Cerebellum (tissue), 4 donors: ENCODE measurements at places on chromosomes 7 and 10.
A peak's percentile ranks its signal among the peaks of the same experiment; 100 is the strongest.

DNA sequence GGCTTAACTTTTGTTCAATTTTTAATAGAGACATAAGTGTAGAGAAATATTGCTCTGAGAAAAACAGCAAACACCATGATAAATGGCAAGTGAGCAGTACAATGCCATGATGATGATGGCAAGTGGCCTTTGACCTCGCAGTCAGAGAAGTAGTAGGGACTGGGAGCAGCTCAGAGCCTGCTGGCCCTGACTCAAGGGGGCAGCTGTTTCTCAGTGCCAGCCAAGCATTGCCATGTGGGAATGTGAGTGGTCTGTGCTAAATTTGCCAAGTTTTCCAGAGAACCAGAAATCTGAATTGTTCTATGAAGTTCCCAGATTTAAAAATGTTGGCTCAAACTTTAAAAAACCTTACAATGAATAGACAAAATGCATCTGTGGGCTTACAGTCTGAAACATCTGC, 187.9 kb downstream of the BICC1 start:
- DNase-seq, result no peak

DNA sequence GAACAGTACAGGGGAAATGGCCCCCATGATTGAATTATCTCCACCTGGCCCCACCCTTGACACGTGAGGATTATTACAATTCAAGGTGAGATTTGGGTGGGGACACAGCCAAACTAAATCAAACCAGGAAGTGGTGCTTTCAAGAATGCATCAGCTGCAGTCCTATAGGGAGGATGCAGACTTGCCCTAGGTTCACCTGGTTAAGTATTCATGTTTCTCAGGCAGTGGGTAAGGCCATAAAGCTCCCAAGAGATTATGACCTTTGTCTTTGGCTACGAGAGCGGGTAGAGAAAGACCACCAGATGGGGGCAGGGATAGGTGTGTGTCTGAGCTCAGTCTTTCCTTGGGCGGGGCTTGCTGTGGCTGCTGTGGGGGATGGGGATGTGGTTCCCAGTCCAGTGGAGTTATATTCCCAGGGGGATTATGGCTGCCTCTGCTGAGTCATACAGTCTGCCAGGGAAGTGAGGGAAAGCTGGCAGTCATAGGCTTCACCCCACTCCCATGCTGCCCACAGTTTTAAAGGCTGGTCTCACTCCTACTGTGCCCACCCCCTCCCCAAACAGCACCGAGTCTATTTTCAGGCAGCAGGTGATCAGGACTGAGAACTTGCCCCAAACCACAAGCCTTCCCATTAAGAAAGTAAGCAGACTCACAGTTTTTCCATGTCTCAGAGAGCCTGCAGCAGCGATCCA, 8.4 kb upstream of the R3HCC1L start:
- no peak for DNase-seq

DNA sequence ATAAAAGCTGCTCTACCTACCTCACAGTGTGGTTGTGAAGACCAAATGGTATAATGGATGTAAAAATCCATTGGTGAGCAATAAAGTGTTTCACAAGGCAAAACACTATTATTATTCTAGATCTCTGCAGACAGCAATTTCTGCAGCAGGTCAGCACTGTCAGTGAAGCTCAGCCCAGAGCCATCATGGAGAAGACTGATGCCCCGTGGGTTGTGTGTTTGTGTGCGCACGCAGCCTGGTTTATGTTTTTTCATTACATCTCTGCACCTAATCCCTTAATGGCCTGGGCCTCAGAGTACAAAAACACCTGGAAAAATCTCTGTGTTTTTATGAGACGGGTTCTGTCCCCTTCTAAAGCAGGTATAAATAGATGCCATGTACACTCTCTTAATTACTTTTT, 64.2 kb downstream of the PARP12 start:
- DNase-seq, result no peak

- DNase-seq, result no peak
Measured at GRCh38 chr7:30038196-30038980, 10.2 kb downstream of the PLEKHA8 start.

DNA sequence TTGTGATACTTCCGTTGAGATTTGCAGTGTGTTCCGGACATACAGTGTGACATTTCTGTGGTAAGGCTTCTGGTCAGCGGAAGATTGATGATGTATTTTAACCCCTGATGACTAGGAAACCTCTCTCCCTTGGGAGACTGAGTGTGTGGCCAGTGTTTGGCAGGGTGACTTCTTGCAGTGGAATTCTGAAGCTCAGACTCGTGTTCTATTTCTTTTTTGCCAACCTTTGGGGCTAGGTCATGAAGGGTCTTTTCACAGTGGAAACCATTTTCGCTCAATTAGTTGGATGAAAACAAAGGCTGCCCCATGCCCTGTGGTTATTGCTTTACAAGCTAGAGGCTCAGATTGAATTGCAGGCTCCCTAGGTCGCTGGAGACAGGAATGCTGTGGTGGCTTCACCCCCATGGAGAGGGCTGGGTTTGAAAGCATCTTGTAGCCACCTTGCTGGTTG, 288.9 kb downstream of the BBS9 start:
- DNase-seq, result no peak

DNA sequence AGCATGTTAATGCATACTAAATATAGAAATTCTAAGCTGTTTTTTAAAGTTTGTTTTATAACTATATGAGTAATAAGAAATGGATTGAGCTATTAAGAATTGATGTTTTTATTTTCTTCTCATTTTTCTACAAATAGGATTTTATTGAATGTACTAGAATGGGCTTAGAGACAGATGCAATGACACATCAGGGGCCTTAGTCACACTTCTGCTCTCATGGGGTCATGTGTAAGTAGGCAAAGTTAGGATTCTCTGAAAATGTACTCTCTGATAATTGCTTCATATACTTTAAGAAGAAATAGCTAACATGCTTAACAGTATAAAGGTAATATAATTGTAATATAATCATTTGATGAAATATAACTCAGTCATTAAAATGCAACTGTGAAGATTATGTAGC, 154.6 kb downstream of the ZNF438 start:
- DNase-seq, result no peak

DNA sequence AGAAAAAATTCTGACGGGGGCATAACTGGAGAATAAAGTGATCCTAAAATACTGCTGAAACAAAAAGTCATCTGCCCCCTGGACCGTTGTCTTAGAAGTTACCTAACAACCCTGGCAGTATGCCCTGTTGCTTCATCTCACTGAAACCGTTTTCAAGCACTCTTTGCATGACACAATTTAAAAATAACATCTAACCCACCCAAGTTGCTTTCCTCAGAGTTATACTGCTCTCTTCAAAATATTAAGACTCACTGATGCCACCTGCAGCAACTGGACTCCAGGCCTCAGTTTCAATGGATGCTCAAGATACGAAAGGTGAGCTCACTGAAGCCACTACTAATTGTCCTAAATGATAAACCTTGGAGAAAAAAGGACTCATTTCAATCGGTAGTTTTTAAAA, 57.4 kb downstream of the CDK6 start:
- no peak for DNase-seq

DNA sequence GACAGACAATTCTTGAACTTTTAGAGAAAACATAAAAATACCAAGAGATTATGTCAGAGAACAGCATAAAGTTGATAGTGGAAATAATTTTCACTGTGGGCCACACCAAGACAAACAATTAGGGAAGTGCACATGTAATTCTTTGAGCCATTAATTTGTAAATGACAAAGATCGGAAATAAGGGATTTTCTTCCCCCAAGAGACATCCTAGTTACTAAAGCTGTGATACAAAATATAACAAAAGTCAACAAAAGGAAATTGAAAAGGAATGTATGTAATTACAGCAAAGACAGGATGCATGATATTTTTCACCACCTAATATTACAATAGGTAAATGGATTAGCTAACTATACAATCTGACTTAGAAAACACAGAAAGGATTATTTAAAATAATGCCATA, 12.4 kb upstream of the LRRC72 start:
- no peak for DNase-seq

DNA sequence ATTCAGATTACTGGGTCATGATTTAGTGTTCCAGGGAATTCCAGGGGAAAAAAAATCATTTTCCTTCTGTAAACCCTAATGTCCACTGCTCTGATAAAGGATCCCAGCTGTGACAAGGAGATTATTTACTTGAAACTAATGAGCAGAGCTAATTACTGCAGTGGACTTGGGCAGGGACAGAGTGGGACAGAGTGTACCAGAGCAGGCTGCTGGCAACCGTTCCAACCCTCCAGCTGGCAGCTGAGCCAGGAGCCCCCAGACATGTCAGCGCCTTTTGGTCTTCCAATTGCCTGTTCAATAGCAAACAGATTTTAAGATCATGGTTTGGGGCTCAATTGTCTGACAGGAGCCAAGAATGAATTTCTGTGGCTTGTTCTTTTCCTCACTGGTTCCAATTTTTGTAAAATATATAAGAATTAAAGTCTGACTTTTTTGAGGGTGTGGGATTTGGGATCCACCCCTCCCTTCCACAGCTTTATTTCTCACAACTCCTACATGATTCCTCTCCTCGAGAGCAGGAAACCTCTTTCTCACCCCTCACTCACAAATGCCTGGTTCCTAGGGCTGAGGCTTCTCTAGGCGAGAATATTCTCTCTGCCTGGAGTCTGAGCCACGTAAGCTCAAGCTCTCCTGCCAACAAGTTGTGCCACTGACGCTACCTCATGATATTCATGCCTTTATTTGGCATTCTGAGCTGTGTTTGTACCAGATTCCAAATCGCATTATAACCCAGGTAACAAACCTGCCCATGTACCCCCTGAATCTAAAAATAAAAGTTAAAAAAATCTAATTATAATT, 20.6 kb upstream of the FAM180A start:
- DNase-seq, result no peak

DNA sequence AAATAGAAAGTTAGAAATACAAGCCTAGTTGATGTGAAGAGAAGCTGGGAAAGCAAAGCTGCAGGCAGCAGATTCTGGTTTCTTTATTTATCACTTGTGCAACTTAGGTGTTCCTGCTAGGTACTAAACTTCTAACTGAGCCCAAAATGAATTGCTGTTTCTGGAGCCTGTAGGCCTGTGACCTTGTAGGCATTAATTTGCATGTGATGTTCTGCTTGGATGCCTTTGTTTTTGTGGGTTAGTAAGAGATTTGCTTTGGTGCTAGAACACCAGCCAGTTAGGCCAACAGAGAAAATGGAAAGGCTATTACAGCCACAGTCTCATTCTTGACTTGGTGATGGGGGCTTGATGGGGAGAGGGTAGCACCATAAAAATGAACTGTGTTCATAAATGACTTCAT, 370.7 kb downstream of the PPP1R3A start:
- no peak for DNase-seq

- DNase-seq, result peak; percentile 24
Measured at GRCh38 chr7:34727464-34727995, 69.5 kb downstream of the NPSR1 start.

GRCh38 chr7:123096434-123096833, 100.9 kb upstream of the TAS2R16 start:
- DNase-seq, result peak; percentile 8

- no peak for DNase-seq
Measured at GRCh38 chr7:137545059-137545716, 201.7 kb upstream of the PTN start.

- DNase-seq, result no peak
Measured at GRCh38 chr7:73971322-73971703, 56.7 kb upstream of the ELN start.
